Chondrocyte (in vitro differentiated cells): ENCODE measurements at places on chromosomes 12 and 14.

DNA sequence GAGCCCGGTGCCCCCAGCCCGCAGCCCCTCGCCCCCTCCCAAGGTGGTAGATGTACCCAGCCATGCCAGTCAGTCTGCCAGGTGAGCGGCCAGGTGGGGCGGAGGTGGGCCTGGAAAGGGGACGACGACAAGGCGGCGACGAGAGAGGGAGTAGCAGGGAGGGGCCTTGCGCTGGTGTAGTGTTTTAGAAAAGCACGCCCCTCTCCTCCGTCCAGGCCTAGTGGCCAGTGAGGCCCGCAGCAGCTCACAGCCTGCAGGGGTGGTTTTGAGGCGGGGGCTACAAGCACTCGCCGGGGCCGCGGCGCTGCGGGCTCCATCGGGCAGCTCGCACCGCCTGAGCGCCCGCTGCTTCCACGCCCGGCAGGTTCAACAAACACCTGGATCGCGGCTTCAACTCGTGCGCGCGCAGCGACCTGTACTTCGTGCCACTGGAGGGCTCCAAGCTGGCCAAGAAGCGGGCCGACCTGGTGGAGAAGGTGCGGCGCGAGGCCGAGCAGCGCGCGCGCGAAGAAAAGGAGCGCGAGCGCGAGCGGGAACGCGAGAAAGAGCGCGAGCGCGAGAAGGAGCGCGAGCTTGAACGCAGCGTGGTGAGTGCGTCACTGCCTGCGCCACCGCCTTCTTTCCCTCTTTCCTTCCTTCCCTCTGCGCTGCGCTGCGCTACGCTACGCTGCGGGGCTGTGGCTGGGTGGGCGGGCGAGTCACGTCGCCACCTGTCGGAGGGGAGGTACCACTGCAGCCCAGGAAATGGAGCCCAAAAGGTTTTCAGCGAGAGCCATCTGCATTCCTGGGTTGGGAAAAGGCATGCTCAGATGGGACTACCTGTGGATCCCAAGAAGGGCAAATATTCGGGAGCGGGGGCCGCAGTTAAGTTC lies 5.9 kb upstream of the RNU7-1 start:
- no peak for DNase-seq

- peak; percentile 60 for DNase-seq
Measured at GRCh38 chr14:100106250-100107112, 41.3 kb downstream of the EVL start.

- DNase-seq: no peak
Measured at GRCh38 chr12:101969-102878, 35.7 kb downstream of the IQSEC3 start.

GRCh38 chr14:72649603-72650227 lies 244.2 kb downstream of the DPF3 start:
- no peak for DNase-seq

GRCh38 chr12:120835304-120835612 lies 68.9 kb downstream of the SPPL3 start:
- no peak for DNase-seq

GRCh38 chr12:126558810-126559209 lies 1493.6 kb downstream of the AACS start:
- no peak for DNase-seq

DNA sequence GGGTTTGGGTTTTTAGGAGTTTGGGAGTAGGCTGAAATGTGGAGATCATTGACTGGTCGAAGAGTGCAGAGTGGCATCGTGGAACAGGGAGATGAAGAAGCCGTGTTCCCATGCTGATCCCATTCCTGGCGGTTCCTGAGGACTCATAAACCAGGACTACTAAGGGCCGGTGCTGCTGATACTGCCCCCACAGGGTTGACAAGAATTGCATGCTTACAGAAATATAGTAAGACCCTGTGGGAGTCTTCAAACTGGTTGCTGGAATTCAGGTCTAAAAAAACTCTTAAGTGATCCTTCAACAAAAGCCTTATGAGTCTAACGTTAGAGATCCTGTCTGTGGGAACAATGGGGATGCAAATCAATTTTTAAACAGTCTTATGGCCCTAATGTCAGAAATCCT lies 64.0 kb upstream of the ARHGAP5 start:
- no peak for DNase-seq

- no peak for DNase-seq
Measured at GRCh38 chr12:15664491-15664890, 124.7 kb downstream of the EPS8 start.

DNA sequence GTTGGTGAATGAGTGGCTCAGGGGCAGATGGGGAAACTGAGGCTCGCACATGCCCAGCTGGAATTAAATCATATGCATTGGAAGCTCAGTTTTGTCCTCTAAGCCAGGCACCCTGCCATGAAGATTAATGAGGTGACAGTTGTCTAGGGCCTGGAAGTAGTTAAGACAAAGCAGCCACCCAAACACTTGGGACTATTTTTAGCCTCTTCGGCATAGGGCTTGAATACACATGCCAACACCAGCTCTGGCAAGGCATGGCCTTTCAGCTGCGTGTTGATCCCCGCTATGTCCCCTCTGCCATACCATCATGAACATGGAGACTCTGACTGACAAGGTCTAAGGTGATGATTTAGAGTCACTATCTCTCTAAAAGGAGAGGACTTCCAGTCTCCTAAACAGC lies 250.2 kb downstream of the KSR2 start:
- no peak for DNase-seq

- no peak for DNase-seq
Measured at GRCh38 chr14:88947646-88948598, 123.5 kb downstream of the TTC8 start.

DNA sequence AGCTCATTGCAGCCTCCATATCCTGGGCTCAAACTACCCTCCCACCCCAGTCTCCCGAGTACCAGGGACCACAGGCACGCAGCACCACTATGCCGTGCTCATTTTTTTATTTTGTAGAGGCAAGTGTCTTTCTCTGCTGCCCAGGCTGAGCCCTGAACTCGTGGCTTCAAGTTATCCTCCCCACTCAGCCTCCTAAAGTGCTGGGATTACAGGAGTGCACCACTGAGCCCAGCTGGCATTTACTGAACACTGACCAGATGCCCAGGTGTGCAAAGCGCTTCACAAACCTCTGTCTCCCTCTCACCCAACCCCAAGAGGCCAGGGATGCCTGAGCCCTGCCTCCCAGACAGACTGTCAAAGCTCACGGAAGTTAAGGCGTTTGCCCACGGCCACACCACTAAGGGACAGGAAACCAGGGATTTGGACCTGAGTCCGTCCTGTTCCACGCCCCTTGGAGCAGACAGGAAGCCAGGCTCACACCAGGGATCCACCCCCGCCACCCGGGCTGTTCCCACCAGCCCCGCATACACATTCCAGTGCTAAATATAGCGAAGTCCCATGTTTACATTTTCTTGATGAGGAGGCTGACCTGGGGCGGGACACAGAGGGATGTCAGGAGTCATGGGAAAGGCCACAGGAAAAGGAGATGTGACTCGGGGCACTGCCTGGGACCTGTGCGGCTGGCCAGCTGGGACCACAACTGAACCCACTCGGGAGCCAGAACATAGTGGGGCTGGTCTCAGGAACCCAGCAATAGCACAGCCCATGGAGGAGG lies 51.2 kb downstream of the TESC start:
- no peak for DNase-seq

DNA sequence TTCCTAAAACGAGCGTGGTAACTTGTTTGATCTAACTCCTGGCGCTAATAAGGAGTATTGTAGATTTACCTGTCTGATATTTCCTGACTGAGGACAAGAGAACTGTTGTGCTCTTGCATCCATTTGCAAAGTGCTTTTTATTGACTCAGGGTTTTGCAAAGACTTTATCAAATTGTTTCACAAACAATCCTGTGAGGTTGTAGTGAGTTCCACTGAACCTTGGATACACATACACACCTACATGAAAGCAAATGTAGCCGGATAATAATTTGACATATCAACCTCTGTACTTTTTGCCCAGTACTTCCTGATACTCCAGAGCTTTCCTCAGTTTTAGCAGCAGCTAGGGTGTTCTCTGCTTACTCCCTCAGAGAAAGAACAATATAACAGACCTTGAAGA lies 6.7 kb upstream of the PTGER2 start:
- DNase-seq: no peak

DNA sequence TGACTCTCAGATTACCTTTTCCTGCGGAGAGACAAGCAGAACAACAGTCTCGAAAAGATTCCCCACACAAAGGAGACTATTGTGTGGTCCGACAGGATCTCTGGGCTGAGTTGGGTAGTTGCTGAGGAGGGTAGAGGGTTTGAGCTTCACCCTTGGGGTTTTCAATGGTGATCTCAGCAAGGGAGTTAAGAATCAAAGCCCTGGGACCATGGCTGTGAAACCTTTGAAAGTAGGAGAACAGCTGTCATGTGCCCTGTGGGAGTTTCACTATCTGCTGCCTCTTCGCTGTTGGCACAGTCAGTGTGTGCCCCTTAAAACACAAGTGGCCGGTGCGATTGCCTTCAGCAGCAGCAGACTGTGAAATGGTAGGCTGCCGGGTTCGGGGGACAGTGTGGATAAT lies 14.2 kb upstream of the PLEK2 start:
- DNase-seq: no peak

GRCh38 chr14:87767567-87767901 lies 225.4 kb downstream of the GALC start:
- DNase-seq: no peak

- no peak for DNase-seq
Measured at GRCh38 chr12:83945871-83946270, 966.7 kb downstream of the SLC6A15 start.

- DNase-seq: no peak
Measured at GRCh38 chr14:49879646-49880204, 13.2 kb upstream of the ARF6 start.

DNA sequence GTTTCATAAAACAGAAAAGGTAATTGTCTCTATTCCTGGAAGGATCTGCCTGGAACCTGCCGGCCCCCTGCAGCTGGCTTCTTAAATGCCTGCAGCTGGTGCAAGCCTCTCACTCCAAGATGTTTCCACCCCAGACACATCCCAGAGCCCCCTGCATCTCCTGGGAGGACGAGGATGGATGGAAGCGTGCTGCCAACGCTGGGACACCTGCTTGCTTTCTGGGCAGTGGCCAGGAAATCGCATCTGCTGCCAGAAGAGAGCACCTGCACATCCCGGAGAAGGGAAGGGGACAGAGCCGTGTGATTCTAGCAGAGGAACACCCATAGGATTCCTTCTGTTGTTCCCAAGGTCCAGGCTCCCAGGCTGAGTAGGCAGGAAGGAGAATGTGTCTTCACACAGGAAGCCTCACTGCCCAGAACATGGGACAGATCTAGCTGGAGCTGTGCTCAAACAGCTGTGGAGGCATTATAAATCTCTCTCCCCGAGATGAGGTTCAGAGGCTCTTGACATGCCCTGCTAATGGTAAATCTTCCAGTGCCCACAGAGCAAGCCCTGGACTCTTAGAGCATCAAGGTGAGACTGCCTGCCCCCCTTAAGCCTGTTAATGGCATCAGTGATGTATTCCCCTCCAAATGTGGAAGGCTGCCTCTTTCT lies 138.8 kb upstream of the MAP1LC3B2 start:
- DNase-seq: no peak

DNA sequence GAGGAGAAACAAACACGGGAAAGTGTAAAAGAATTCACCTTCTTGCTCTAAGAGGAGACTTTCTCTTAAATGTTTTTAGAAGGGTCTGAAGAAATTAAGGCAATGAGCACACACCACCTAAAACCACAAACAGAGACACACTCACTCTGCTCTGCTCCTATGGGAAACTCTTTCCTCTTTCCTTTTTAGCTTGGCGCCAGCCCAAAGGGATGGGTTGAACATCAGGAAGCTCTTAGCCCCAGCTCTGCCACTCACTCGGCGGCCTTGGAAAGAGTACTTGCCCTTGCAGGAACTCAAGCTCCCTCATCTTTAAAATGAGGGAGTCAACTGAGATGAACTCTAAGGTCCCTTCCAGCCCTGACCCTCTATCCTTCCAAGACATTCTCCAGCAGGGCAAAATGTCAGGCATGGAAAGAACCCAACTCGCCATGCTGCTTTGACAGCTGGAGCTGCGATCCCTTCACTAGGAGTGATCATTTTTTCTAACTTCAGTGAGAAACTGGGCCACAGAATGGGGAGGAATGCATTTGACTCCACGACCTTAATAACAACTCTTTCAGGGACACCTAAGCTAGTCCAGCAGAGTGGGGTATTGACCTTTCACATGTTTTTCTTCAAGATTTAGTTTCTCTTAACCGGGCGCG lies 980 bp upstream of the RNASE8 start:
- DNase-seq: no peak

DNA sequence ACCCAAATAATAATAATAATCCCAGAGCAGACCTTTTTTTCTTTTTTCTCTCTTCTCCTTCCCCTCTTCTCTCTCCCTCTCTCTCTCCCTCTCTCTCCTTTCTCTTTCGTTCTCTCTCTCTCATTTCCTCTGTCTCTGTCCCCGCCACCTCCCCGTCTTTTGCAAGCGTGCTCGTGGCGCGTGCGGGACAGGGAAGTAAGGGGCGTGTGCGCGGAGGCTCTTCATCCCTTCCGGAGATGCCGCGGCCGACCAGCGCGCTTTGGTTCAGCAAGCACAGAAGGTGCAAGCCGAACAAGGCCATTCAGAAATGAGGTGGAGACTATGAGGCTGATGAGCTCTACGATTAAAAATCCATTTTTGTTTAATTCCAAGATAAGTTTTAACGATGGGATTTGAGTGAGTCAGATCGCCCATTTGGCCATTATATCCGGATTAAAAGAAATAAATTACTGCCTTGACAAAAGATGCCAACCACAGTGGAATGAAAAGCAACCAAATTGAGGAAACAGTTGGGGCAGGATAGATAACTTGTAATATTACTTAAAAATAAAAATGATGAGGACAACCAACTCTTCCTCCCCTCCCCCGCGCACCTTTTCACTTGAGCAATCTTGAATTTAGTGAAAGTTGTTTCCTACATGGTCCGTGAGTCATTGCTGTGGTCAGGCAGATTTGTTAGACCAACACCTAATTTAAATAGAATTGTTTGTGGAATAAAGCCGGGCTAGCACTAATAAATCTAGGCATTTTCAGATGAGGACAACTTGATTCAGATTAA lies 1.2 kb upstream of the AMIGO2 start:
- no peak for DNase-seq

GRCh38 chr14:95229749-95230148 lies 72.4 kb upstream of the DICER1 start:
- no peak for DNase-seq

DNA sequence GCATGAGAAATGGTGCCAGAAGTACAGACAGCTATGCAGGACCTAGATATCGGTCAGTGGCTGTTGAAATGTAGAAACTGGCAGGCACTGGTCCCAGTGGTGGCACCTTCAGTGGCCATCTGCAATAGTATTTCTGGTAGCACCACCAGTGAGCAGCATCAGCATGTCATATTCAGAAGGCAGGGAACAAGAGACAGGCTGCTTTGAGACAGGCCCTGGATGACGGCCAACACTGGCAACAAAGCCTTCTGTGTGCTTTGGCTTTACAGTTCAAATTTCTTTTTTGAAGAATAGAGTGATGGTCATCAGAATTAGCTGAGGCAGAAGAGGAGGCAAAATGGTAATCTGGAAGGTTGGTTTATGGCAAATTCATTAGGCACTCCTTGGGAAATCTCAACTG lies 273.4 kb upstream of the SLC16A7 start:
- DNase-seq: no peak

DNA sequence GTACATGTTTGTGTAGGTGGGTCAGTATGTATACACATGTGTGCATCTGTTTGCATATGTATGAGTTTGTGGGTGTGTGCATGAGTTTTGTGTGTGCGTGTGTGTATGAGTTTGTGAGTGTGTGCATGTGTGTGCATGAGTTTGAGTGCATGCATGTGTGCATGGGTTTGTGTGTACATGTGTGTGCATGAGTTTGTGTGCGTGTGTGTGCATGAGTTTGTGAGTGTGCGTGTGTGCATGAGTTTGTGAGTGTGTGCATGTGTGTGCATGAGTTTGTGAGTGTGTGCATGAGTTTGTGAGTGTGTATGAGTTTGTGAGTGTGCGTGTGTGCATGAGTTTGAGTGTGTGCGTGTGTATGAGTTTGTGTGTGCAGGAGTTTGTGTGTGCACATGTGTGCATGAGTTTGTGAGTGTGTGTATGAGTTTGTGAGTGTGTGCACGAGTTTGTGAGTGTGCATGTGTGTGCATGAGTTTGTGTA lies 61.5 kb downstream of the FZD10 start:
- no peak for DNase-seq
